Activated CD8-positive, alpha-beta memory T cell treated with anti-CD3 and anti-CD28 coated beads, Interleukin-2, amount 10 ng/mL, durations not matched to agents 7 days and 5 days (primary cell): ENCODE measurements at places on chromosomes 2 and 18.

DNA sequence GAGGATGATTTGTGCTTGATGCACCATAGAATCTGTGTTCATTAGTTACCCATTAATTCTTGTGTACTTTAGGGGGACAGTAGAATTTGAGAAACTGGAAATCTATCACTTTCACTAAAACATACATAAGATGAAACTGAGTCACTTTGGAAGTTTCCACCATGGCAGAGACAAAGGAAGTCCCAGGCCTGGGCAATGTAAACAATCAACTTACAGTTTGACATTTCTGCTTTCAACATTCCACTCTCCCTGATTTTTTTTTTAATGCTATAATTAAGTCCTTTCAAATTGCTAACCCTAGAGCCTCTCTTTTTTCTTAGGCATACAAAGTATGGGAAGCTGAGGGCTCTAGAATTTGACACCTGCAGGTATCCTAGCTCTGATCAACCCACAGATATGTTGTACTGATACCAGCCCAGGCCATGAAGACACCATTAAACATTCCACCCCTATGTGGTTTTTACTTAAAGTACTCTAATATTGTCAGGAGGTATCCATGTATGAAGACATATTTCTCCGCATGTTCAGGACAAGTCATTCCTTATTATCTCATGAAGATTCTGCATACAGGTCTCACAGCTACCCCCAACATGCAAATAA lies 88.5 kb upstream of the GLS start:
- peaks cover 2% of the 10 kb centered on the region for H3K36me3 ChIP-seq
- peaks cover 26% of the 10 kb centered on the region for H3K4me1 ChIP-seq
- no peaks in the 10 kb centered on the region for H3K27me3 ChIP-seq
- no peak overlapping the region for H3K4me3 ChIP-seq

DNA sequence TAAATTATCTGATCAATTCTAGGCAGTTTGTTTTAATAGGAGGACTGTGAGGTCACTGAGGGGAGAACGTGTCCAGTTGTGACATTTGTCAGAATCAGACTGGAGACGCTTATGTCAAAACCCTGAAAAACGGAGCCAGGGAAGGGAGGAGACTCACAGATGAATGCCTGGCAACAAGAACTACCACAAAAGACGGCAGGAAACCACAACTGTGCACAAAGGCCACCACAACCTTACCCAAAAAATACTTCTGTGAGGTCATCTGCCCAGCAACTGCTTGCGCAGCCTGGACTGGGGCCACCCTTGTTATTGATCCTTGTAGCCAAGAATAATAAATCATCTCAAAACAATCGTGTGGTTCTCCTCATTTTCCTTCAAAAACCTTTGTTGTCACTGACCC lies 173.0 kb upstream of the ALKAL2 start:
- H3K27me3 ChIP-seq, result peaks cover 63% of the 10 kb centered on the region
- no peak overlapping the region for H3K27ac ChIP-seq
- peak; percentile 73 for DNase-seq

DNA sequence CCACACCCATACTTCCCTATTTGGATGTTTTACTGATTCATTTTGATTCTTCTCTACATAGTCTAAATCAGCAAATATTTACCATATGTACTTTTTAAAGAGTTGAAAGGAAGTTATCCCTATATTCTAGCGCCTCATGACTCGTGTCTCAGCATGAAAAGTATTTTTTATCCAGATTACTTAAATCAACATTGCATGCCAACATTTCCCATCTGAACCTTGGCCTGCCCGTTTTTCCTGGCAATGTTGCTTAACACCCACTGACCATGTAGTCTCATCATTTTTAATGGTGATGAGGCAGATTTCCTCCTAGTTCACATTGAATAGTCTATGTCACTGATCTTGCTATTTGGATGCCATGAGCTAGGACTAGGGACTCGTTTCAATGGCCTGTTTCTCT lies 13.2 kb upstream of the SCYGR5 start:
- no peaks in the 10 kb centered on the region for H3K36me3 ChIP-seq

GRCh38 chr2:137729305-137729704 lies 235.0 kb upstream of the HNMT start:
- no peaks in the 10 kb centered on the region for H3K4me1 ChIP-seq
- H3K4me3 ChIP-seq, result no peak overlapping the region
- H3K27me3 ChIP-seq, result no peaks in the 10 kb centered on the region
- no peaks in the 10 kb centered on the region for H3K36me3 ChIP-seq
- DNase-seq, result no peak

DNA sequence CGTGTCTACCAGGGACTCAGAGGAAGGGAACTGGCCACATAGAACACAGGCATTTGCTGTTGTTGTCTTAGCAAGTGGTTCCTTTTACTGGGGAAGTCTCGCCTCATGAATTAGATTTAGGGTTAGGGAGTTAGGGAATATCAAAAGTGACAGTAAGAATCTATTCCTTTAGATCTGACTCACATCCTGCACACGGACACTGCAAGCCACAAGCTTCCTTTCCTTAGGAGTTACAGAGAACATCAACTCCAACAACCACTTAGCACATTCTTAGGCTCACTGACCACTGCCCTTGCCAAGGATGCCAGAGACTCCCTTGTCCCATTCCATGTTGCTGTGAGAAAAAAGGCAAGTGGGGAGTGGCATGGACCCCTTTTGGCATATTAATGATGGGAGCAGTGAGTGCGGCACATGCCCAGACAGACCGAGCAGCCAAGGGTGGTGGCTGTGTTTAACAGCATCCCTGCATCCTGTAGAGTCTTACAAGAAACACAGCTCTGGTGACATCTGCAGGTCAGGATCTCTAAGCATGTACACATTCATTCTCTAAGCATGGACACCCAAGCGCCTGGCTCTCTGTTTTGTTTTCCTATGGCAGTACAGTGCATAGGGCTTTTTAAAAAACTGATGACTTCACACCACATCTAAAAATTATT lies 745.6 kb upstream of the RAB6C start:
- H3K36me3 ChIP-seq, result no peaks in the 10 kb centered on the region
- H3K4me1 ChIP-seq, result no peaks in the 10 kb centered on the region
- no peak for DNase-seq
- no peaks in the 10 kb centered on the region for H3K27me3 ChIP-seq

- H3K27me3 ChIP-seq, result peaks cover 6% of the 10 kb centered on the region
- H3K27ac ChIP-seq, result no peak overlapping the region
- H3K4me3 ChIP-seq, result no peak overlapping the region
- no peak for DNase-seq
- H3K36me3 ChIP-seq, result no peaks in the 10 kb centered on the region
Observed at GRCh38 chr18:58180172-58180571, 136.1 kb downstream of the NEDD4L start.

GRCh38 chr2:146209842-146210275 lies 1635.0 kb upstream of the ACVR2A start:
- no peak overlapping the region for H3K27ac ChIP-seq
- no peak for DNase-seq
- H3K4me1 ChIP-seq, result no peaks in the 10 kb centered on the region

DNA sequence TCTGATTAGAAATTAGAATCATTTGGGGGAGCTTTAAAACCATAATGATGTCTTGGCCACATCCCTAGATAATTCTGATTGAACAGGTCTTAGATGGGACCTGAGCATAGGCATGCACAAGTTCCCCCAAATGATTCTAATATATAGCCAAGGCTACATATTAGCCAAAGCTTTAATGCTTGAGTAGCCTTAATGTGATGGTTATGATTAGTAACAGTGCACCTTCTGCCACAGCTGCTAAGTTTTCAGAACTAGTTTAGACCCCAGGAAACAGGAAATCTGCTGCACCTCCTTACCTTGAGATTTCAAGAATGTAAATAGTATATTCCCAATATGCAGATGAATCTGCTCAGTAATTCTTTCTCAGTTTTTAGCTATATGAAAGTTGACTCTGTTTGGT lies 119.8 kb downstream of the PTPN4 start:
- no peak for DNase-seq
- H3K4me1 ChIP-seq, result peaks cover 6% of the 10 kb centered on the region
- no peaks in the 10 kb centered on the region for H3K27me3 ChIP-seq
- H3K36me3 ChIP-seq, result peaks cover 3% of the 10 kb centered on the region
- no peak overlapping the region for H3K4me3 ChIP-seq
- no peak overlapping the region for H3K27ac ChIP-seq

DNA sequence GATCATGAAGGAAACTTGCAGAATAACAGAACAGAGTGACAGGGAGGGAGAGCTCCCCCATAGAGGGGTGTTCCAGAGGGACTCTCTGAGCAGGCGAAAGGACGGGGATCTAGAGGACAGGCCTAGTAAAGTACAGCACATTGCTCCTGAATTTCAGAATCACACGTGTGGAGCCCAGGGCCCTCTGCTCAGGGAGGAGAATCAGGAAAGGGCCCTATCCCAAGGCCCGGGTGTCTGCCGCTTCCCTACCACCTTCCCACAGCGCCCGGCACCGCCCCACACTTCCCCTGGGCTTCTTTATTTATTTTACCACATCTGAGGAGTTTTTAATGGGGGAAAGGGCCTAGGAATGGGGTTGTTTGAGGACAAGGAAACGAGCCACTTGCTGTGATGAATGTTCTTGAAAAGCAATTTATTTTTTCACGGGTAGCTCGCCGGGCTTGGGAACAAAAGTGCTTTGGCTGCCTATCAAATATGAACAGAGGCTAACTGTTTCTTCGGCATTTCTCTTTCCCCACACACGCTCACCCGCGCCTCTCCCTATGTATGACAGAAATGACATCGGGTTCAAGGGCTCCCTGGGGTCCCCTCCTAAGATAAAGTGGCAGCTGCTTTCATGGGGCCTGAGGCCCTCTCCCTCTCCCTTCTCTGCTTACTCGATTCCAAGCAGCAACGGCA lies 79.3 kb upstream of the GLI2 start:
- no peak for DNase-seq
- H3K4me3 ChIP-seq, result no peak overlapping the region
- H3K27me3 ChIP-seq, result no peaks in the 10 kb centered on the region
- H3K4me1 ChIP-seq, result no peaks in the 10 kb centered on the region
- no peak overlapping the region for H3K27ac ChIP-seq

DNA sequence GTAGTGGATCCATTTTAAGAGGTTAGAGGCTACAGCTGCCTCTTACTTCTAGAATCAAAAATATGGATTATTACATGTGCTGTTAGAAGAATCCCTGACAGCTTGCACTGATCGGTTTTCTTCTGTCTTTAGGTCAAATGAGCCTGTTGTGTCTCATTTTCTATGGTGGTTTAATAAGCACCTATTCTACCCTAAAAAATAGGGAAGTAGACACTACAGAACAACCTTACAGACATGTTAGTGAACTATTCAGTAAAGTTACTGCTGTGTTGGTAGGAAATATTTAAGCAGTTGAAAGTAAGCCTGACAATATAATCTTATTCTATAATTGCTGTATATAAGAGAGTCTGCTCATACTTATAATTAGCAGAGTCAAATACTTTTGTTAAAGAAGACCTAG lies 168.5 kb upstream of the NOSTRIN start:
- no peaks in the 10 kb centered on the region for H3K27me3 ChIP-seq
- H3K36me3 ChIP-seq, result no peaks in the 10 kb centered on the region
- H3K4me1 ChIP-seq, result no peaks in the 10 kb centered on the region
- DNase-seq, result no peak

- H3K27ac ChIP-seq, result no peak overlapping the region
- no peaks in the 10 kb centered on the region for H3K27me3 ChIP-seq
Observed at GRCh38 chr18:7871560-7872456, 304.7 kb downstream of the PTPRM start.

DNA sequence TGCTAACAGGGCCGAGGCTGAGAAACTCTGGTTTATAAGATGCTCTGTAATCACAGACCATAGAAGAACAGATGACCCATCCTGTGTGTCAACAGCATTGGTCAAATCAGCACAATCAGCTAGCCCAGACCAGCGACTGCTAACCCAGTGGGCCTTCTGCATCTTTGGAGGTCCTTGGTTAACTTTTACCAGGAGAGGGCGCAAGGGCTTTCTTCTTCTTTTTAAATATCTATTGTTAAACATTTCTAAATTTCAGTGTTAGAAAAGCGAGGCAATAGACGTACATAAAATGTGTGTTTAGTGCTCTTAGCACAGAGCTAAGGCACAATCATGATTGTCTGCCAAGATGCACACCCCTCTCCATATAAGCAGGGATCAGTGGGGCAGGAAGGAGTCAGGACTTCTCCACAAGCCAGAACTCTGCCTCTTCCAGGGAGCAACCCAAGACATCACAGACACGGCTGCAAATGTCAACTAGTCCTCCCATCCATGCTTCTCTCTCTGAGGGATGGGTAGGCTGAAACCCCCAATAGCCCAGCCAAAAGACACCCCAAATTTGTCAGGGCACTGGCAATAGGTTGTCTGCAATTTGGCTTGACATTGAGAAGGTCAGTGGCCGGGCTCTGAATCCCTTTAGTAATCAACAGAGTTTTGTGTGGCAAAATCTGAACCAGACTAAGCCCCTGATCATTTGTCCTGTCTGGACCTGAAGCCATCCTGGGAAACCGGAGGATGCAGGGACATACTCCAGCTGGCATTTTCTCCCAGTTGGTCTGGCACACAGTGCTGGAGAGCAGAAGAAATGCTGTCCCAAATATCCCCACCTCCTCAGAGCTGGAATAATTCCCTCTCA lies 188.2 kb downstream of the BCL2 start:
- peaks cover 31% of the 10 kb centered on the region for H3K36me3 ChIP-seq
- no peak overlapping the region for H3K4me3 ChIP-seq
- peak overlapping the region; percentile 76 for H3K27ac ChIP-seq
- DNase-seq, result peak; percentile 70
- H3K4me1 ChIP-seq, result peaks cover 32% of the 10 kb centered on the region
- H3K27me3 ChIP-seq, result no peaks in the 10 kb centered on the region

DNA sequence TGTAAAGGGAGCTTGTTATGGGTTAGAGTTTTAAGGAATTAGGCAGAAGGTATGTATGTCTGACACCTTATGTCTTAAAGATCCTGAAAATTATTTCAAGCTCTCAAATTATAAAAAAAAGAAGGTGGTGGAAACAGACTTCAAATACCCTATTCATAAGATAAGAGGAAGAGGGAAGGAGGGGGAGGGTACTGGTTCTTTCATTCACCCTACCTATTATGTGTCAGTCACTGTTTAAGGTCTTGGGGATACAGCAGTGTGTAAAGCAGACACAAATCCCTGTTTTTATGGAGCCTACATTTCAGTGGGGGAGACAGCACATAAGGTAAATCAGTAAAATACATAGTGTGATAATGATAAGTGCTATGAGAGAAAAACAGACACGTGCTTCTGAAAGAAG lies 184.4 kb downstream of the FHOD3 start:
- H3K27ac ChIP-seq, result no peak overlapping the region
- H3K4me1 ChIP-seq, result no peaks in the 10 kb centered on the region
- no peaks in the 10 kb centered on the region for H3K27me3 ChIP-seq

DNA sequence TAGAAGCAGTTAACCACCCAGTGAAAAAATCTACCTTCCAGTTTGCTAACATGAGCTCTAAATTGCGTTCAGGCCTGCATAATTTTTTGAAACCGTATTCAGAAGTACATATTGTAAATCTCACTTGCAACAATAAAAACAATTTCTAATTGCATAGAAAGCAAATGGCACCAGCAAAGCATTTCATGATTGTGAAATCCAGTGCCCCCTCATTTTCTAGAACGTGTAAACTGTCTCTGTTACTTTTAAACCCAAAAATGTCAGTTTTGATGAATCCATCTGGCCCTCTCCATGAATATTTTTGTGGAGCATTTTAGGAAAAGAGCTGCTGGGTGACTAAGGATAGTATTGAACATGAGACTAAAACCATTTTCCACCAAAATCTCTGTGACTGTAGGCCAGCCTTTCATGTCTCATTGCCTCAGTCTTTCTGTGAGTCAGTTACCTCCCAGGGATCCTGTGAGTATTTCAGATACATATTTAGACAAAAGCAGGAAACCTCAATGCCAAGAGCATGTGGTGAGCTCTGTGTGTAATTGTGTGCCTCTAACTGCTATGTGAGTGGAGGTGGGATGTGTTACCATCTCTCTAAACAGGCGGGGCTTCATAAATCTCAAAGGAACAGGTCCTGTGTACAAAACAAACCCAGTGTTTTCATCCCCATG lies 477.8 kb upstream of the DCC start:
- H3K27ac ChIP-seq, result no peak overlapping the region
- no peaks in the 10 kb centered on the region for H3K4me1 ChIP-seq
- no peaks in the 10 kb centered on the region for H3K27me3 ChIP-seq
- H3K36me3 ChIP-seq, result no peaks in the 10 kb centered on the region

- no peak overlapping the region for H3K27ac ChIP-seq
- H3K4me1 ChIP-seq, result no peaks in the 10 kb centered on the region
Observed at GRCh38 chr18:292271-292670, 24.4 kb upstream of the THOC1 start.
